CD8-positive, alpha-beta T cell (primary cell): ENCODE measurements at places on chromosomes 3 and 15. TPM values are rescaled to one million over a fixed set of nuclear protein-coding genes. Genes with fewer than 3 reads are reported as not detected.

DNA sequence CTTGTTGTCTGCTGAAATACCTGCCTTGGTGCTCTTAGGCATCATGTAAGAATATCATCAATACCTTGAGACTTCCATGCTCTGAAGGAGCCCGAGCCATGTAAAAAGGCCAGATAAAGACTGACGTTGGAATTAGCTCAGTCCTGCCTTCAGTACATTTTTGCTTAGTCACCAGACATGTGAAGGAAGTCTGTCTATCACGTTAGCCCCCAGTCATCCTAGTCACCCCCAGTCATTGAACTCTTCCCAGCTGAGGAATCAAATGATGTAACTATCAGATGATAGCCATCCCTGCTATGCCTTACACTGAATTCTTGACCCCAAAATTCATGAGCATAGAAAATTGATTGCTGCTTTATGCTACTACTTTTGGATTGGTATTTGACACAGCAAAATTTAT, 351.2 kb upstream of the SGO1 start:
- no peak for DNase-seq

GRCh38 chr3:180048103-180048502, 11.4 kb upstream of the PEX5L start:
- DNase-seq = no peak

The FETUB gene
- total RNA-seq = not detected

GRCh38 chr3:40741729-40742128, 217.0 kb downstream of the ZNF621 start:
- DNase-seq = no peak

The CELF6 gene
- total RNA-seq = 2.4 TPM

DNA sequence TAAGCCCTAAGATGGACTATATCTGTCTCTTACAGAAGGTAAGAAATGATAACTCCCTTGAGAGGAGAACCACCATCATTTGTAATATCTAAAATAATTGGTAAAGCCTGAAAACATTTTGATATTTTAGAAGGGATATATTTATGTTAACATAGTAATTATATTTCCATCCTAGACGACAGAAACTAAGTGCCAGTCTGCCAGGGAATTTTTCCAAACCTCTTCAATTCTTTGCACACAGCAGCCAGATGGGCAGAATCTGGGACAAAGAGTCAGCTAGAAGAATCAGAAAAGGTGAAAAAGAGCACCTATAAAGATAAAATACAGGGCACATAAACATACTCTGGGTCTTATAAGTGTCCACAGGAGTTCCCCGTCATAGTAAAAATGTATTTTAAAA, 70.0 kb upstream of the CBLB start:
- DNase-seq = no peak

- no peak for DNase-seq
Measured at GRCh38 chr3:177946936-177947335, 589.3 kb upstream of the KCNMB2 start.

DNA sequence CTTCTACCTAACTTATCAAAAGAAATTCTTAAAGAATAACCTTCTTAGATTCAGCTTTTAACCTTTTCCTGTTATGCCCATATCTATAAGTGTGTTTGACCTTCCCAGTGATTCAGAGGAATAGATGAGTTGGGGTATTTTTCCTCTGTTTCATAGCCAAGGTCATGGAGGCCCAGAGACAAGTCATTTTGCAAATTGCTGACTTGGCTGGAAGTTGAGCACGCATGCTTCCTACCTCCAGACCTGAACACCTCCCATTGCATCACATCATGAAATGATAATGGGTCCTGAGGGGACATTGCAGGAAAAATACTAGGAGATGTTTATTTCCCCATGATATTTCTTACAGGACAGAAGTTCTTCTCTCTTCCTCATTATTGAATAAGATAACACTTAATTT, 158.6 kb upstream of the LMCD1 start:
- no peak for DNase-seq

The MCF2L2 gene
- total RNA-seq = 5.8 TPM

- DNase-seq = no peak
Measured at GRCh38 chr3:196120291-196120951, 38.5 kb upstream of the TFRC start.

DNA sequence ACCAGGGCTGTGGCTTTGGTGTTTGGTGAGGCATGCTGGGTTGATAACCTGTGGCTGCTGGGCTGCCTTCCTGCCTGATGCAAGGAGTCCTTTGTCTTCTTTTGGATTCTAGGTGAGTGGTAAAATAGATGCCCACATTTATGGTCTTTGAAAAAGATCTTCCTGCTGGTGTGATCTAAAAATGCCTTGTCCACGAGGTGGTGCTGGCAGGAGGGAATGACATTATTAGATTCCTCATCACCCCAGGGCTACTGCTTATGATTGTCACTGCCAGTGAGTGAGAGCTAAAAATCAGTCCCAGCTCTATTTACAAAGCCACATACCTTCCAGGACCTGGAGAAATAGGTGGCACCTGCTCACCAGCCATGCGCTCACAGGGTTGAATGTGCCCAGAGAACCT, 355.5 kb upstream of the ROPN1 start:
- DNase-seq = no peak
